ENCODE measurements at places on chromosomes 5 and 9.
A peak's percentile ranks its signal among the peaks of the same experiment; 100 is the strongest.

DNA sequence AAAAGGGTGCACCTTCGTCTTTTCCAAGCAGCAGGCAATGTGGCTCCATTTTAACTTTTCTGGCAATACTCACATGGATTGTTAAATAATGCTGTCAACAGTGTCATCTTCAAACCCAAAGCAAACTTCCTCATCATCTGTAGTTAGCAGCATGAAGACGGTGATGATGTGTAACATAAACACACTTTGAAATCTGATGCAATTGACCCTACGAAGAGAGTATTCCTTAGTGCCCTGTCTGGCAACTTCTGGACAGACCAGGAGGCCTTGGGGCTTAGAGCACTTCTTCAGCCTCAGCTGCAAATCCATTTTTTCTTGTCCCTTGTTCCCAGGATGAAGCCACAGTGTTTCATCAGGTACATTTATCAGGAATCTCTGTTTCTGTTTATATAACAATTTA is 149.1 kb downstream of the GHR start:
- no peak for DNase-seq

DNA sequence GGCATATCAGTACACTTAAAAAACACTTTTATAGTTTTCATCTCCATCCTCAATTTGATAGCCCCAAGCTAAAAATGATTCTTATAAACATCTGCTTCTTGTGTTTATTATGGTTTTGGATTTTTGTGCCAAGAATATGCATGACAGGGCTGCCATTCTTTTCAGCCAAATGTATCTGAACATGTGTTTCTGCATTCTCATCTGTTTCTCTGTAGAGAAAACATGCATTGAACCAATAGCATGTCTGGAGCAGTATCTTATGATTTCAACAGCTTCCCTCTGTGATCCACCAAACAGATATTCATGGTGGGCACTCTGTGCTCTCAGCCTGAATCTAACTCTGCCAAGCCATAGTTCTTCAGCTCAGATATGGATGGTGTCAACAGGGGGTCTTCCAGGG is 99.3 kb upstream of the ERCC6L2 start:
- DNase-seq, result no peak

DNA sequence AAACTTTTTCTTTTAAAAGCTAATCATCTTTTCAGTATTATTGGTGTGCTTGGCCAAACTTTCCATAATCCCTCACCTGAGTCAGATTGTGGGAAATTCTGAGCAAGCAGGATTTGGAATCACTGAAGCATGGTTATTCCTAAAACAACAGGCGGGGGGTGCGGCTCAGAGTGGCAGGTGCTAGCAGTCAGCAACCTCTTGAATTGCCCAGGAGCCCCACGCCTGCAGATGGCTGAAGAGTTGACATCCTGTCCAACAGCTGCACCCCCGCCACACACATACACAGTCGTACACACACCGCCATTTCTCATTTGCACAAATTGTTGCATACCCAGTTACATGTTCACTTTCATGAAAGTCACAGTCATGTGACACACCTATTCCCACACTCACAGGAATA is 96.6 kb downstream of the LHX2 start:
- DNase-seq, result no peak

DNA sequence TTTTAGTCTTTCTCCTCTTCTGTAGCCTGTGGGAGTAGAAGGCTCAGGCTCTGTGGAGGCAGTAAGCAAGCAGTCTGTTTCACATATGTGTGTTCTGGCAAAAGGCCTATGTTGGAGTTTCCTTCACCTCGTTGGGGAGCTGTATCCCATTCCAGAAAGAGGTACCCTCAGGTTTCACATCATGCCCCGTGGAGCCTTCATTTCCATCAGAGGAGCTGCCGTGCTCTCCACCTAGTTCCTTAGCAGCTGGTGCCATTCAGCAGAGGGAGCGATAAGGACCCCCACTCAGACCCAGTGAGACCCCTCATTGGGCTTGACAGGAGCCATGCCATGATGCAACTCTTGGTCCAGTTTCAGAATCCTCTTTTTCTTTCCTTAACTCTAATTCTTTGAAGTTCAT is 50.6 kb upstream of the ANGPTL2 start:
- no peak for DNase-seq

DNA sequence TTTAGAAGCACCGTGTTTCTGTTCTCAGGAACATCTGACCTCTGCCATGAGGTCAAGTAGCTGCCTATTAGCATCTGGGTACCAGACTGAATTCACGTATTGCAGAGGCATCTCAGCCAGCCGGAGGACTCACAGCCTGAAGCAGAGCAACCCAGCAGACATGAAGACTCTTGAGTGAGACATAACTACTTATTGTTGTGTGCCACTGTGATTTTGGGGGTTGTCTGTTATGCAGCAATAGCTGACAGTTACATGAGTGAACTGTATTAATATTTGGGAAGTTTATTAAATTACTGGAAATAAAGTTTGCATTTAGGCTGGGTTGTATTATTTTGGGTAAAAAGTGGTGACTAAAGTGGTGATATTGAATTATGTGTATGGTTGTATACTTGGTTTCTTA is 1.3 kb upstream of the ACOT12 start:
- no peak for DNase-seq

GRCh38 chr5:178201221-178201926 is 3.0 kb upstream of the HNRNPAB start:
- no peak for DNase-seq

DNA sequence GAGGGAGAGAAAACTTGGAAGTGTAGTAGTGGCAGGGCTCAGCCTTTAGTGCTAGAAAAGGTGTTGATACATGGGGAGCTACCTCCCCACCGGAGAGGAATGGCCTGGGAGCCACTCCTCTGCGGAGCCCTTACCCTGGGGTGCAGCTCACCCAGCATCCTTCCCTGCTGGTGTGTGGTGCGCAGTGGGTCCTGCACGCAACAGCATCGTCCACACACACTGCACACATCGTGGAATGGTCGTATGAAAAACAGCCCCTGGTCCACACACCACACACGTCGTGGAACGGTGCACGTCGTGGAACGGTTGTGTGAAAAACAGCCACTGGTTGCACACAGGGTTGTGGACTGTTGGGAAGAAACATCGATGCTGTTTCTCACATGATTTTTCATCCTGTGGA is 16.1 kb upstream of the AHRR start:
- no peak for DNase-seq

- no peak for DNase-seq
Measured at GRCh38 chr5:57727591-57727990, 245.0 kb upstream of the ACTBL2 start.

GRCh38 chr5:159174511-159175168 is 34.7 kb downstream of the RNF145 start:
- DNase-seq, result no peak

GRCh38 chr5:90307322-90307721 is 102.2 kb downstream of the CETN3 start:
- DNase-seq, result no peak

DNA sequence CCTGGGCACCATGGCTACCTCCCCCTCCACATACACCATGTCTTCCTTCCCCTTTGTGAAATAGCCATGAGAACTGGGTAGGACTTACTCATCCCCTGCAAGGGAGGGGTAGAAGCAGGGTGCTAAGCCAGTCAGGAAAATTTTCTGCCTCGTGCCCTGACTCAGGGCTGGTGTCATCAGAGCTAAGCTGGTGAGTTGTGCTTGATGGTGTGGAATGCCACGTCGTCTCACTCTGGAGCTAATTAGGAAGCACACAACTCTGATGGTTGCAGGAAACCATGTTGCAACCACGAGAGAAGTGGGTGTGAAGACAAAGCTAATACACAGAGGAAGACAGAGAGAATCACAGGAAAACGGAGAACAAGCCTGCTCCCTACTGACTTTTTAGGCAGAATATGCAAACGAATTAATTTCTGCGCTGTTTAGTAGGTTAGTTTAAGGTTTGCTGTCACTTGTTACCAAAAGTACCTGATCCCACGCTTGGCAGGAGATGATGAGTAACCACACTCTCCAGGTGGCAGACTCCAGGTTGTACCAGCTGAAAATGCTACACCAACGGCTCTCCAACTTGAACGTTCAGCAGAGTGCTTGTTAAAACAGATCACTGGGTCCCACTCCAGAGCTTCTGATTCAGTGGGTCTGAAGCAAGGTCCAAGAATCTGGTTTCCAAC is 54.5 kb downstream of the STK10 start:
- no peak for DNase-seq

DNA sequence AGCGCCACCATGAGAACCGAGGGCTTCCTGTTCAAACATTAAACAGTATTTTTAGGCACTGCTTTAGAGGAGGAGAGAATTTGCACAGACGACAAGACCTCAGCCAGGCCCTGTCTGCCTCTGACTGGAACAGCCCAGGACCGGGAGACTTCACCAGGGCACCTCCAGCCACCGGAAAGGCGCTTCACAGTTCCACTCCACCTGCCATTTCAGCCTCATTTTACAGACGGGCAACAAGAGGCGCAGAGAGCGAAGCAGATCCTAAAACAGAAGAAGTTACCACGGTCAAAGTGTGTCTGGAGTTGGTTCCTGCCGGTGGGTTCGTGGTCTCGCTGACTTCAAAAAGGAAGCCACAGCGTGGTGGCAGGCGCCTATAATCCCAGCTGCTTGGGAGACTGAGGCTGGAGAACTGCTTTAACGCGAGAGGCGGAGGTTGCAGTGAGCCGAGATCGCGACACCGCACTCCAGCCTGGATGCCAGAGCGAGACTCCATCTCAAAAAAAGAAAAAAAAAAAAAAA is 28.4 kb downstream of the COL23A1 start:
- DNase-seq, result no peak

DNA sequence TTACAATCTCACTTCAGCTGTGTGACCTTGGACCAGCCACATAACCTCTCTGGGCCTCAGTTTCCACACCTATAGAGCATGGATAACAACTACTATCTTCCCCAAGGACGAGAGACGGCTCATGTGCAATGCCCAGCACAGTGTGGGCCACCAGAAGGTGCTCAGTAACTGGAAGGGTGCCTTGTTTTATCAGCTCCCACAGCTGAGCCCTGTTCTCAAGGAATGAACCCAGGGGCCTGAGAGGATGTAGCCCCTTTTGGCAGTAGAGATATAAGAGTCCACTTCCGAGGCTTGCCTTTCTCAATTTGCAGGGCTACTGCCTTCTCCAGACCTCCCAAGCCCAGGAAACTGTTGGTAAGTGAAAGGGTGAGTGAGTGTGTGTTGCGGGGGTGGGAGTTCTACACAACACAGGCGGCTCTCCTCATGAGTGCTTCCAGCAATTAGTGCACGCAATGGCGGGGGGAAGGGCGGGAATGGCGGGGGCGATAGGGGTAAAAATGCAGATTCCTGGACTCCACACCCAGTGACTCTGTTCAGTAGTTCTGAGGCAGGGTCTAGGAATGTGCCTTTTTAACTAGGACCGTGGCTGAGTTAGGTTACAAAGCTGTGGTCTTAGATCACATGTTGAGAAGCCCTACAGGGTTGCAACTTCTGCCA is 185.1 kb downstream of the FSTL4 start:
- no peak for DNase-seq

- DNase-seq, result no peak
Measured at GRCh38 chr5:3741374-3741770, 145.7 kb downstream of the IRX1 start.

- peak; percentile 37 for DNase-seq
Measured at GRCh38 chr5:31855134-31856040, 216.5 kb downstream of the PDZD2 start.

DNA sequence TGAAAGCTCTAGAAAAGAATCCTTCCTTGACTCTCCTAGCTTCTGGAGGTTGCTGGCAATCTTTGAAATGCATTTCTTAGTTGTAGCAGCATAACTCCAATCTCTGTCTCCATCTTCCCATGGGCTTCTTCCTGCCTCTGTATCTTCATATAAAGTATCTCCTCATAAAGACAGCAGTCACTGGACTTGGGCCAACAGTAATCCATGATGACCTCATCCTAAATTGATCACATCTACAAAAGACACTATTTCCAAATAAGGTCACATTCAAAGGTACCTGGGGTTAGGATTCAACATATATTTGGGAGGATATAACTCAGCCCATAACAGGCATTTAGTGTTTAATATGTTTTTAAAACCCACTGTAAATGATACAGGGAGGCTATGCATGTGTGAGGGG is 123.3 kb downstream of the MLLT3 start:
- DNase-seq, result no peak

DNA sequence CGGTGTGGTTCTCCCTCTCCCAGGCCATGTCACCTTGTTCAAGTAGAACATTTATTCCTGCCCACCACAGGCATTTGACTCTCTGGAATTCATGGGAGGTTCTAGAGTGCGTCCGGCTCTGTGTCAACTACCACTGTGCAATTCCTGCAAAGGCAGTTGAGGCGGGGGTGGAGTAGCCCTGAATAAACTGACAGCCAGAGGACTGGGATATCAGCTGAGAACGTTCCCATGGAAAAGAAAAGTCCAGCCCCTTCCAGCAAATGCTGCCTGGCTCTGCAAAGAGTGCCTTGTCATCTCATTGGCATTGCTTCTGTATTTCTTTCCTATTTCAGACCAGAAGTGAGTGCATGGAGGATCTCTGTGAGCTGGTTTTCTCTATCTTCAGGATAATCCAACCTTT is 18.9 kb upstream of the MEGF9 start:
- no peak for DNase-seq

DNA sequence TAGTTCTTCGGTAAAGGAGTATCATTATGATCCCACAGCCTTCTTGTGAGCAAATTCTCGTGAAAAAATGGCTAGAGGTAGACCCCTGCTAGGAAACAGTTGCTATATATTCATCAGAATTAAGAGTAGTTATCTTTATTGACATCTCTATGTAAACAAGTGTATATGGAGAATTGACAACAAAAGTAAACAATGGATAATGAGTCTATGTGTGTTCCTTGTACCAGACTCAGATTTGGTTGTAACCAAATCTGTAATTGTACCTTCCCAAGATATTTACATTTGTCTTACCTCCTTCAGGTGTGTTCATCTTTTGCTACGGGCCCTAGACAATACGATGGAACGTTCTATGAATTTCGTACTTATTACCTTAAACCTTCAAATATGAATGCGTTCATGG is 2.1 kb downstream of the NIPSNAP3B start:
- DNase-seq, result no peak

DNA sequence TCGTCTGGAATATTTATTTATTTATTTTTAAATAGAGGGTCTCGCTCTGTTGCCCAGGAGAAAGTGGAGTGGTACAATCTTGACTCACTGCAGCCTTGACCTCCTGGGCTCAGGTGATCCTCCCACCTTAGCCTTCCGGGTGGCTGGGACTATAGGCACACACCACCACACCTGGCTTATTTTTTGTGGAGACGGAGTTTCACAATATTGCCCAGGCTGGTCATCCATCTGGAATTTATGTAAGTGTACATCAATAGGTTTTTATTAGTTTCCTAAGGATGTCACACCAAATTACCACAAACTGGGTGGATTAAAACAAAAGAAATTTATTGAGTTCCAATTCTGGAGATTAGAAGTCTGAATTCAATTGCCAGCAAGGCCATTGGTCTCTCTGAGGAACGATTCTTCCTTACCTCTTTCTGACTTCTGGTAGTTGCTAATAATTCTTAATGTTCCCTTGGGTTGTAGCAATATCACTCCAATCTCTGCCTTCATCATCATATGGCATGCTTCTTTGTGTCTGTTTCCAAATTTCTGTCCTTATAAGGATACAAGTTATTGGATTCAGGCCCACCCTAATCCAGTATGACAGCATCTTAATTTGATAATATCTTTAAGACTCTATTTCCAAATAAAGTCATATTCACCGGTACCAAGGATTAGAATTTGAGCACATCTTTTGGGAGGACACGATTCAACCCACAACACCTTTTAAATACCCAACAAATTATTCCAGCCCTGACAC is 16.3 kb upstream of the RAD23B start:
- no peak for DNase-seq

All from nephron progenitor cell (in vitro differentiated cells).